ENCODE measurements at places on chromosomes 1 and 21. TPM values are rescaled to one million over a fixed set of nuclear protein-coding genes. Genes with fewer than 3 reads are reported as not detected.

The SELENON gene
- 86.9 TPM for total RNA-seq

The GSTM5 gene
- total RNA-seq, result 4.4 TPM

The TXLNA gene
- total RNA-seq, result 59.5 TPM

The MX1 gene
- 6.6 TPM for total RNA-seq

The FCRL5 gene
- not detected for total RNA-seq
